HEK293T (cell line): ENCODE measurements at places on chromosomes 1 and 21.

DNA sequence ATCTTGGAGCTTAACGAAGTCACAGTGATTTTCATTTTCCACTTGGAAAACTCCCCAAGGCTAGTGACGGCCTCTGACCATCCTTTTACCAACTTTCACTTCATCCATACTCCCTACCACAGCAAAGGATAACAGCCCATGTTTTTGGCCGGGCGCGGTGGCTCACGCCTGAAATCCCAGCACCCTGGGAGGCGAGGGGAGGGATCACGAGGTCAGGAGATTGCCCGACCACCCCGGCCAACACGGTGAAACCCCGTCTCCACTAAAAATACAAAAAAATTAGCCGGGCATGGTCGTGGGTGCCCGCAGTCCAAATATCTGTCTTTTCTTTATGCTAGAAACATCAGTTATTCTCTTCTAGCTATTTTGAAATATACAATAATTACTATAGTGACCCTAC is 7.3 kb downstream of the ASPM start:
- DNase-seq: no peak

GRCh38 chr21:14952916-14953315 is 111.9 kb downstream of the NRIP1 start:
- DNase-seq: no peak

GRCh38 chr1:211527888-211528287 is 35.9 kb upstream of the RD3 start:
- no peak for DNase-seq

- no peak for DNase-seq
Measured at GRCh38 chr1:10901091-10901890, 104.8 kb upstream of the CASZ1 start.

DNA sequence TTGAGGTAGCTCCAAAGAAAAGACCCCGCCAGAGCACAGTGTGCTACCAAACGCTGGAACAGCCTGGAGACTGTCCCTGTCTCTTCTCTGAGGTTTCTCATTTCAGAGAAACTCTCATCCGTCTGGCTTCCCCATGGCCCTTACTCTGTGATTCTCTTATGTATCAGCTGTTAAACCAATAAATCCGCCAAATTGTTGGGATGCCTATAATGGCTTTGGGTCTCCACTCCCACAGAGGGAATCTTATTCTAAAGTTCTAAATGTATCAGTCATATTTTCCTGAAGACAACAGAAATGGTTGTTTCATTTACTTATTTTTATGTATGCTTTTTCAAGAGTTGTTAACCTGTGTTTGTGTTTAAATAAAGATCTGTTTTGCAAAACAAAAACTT is 4.0 kb downstream of the ERG start:
- no peak for DNase-seq
